ENCODE measurements at places on chromosomes 1 and 21.
A peak's percentile ranks its signal among the peaks of the same experiment; 100 is the strongest.

DNA sequence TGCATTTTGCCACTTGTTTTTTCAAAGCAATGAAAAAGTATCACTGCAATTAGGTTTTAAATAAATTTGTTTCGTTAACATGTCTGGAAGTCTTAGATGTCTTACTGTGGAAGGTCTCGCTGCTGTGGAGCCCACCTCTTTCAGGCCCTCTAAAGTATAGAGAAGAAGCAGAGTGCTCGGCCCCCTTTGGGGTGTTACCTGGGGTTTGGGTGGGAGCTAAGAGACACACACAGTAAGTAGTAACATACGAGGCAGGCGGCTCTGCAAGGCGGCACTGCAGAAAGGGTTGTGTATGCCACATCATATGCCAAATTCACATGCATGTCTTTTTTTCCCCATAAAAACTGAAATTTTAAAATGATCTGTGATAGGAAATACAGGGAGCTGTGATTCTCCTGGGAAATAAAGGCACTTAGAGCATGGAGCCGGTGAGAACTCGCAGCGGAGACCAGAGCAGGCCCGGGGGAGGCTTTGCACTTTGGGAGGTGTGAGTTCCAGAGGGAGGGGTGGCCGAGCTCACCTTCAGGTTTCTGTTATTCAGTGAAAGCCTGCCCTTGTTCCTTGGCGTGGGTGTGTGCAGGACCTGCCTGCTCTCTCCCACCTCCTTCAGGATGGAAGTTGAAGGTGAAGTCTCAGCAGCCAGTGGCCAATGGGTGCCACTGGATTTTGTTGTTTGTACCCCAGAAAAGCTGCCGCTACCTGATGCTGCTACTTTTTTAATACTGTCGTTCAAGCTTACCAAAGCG is 35.7 kb upstream of the PWP2 start:
- no peak for DNase-seq

DNA sequence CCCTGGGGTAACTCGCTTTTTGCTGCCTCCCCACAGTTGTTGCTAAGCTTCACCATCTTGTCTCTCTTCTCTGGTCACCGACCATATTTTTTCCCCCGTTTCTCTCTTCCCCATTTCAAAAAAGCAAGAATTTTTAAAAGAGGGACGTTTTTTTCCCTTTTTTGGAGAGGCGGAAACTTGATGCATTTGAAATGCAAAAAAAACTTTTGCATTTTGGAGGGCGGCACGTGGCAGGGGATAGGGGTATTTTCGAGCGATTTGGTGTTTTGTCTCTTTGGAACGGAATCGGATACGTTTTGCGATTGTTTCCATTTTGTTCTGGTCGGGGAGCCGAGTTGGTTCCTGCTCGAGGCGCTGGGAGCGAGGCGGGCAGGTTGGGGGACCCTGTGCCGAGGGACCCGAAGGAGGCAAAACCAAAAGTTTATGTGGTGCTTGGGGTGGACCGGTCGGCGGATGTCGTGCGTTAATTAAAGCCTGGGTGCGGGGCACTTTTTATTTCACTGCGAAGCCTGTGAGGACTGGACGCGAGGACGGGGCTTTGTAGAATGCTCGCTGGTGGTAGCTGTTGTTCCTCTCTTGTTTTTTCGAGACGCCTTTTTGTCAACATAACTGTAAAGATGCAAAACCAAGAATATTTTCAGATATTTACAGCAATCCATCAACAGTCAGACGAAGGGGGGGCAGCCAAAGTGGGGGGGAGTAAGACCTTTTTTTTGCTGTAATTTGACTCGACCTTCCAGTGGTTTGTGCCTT is 884 bp downstream of the H3-3A start:
- DNase-seq = peak; percentile 25

DNA sequence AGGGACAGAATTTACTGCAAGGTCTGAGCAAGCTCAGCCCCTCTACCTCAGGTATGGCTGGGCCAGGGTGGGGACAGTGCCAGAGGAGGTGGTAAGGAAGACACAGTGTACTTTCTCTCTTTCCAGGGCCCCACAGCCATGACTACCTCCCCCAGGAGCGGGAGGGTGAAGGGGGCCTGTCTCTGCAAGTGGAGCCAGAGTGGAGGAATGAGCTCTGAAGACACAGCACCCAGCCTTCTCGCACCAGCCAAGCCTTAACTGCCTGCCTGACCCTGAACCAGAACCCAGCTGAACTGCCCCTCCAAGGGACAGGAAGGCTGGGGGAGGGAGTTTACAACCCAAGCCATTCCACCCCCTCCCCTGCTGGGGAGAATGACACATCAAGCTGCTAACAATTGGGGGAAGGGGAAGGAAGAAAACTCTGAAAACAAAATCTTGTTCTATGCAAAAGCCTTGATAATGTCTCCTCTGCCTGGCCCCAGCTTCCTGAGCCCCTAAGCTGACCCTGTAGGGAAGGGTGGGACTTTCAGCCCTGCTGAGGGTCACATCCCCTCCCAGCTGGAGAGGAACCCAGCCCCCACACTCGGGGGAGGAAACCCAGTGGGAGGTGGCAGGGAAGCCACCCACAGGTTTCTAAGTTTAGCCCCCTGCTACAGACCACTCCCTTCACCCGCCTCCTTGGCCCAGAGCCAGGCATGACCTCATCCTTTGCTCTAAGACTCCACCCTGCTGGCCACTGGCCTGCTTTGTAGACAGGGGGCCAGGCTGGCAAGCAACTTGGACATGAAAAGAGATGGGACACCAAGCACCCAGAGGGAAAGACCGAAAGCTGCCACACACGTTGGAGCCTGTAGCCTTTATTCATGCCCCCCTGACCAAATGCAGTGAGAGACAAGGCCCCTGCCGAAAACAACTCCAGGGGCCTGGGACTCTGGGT is 6.4 kb downstream of the RHOC start:
- DNase-seq = peak; percentile 95

DNA sequence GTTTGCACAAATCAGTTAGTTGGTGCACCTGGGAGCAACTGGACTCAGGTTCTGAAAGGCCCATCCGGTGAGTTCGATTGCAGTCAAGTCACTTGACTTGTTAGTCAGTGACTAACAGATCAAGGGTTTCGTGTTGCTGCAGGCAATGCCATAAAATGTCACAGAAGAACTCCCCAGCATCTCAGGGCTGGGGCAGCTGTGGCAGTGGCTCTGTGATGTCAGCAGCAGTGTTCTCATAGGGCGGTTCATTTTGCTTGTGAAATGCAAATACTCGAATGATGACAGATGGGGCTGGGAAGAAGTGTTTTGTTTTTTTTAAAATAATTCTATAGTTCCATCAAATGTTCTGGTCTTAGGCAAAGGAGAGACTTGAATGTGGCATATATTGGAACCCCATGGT is 287.8 kb downstream of the LMX1A start:
- no peak for DNase-seq

DNA sequence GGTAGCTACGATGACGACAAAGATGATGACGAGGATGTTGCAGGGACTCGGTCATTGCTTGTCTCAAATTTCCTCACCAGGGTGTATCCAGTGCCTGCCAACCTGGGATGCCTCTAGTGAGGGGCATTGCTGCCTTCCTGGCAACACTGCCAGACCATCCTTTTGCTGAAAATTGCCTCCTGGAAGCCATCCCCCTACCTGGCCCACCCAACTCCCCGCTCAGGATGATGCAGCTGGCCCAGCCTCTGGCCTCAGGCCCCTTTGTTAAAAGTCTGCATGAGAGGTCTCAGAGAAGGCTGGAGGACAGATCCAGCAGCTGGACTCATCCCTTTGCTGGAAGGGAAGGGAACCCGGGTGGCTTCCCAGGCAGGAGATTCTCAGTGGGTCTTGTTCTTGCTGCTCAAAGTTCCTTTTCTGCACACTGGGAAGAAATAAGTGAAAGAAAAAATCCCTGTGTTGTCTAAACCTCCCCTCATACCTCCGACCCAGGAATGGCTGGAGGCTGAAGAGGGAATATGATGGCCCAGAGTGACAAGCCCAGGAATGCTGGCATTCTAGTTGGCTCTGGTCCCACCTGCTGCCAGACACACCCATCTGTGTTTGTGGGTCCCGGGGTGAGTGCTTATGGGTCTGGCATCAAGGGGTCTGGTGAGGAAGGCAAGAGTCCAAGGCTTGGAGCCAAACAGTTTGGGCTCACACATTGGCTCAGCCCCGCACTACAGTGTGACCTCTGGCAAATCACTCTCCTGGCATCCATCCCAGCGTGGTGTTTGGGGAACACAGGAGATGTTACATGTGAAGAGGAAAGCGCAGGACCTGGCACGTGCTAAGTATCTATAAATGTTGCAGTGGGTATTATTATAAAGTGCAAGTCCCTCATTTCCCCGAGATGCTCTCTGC is 6.7 kb upstream of the FNDC5 start:
- no peak for DNase-seq

DNA sequence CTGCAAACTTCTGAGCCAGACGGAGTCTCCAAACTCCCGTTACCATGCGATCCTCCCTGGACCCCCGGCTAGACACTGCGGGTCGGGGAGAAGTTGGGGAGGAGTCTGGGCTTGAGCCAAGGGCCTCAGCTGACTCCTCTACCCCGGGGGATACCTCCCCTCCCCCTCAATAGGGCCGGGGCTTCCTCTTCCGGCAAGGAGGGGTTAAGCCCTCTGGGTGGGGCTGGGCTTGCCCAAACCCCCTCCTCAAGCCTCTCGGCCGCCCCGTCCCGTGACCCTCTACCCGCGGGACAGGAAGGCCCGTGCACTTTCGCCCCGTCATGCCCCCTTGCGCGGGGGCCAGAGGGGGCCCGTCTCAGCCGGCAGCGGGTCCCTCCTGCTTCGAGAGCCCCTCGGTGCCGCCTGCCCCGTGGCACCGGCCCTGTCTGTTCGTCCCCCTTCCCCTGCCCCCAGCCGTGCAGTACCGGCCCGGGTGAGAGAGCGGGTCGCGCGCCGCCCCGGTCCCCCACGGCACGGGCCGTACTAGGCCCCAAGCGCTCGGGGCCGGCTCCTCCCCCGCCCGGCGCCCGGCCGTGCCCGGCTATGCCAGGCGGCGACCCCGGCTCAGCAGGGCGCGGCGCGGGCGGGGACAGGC is 652 bp downstream of the ARL8A start:
- no peak for DNase-seq

DNA sequence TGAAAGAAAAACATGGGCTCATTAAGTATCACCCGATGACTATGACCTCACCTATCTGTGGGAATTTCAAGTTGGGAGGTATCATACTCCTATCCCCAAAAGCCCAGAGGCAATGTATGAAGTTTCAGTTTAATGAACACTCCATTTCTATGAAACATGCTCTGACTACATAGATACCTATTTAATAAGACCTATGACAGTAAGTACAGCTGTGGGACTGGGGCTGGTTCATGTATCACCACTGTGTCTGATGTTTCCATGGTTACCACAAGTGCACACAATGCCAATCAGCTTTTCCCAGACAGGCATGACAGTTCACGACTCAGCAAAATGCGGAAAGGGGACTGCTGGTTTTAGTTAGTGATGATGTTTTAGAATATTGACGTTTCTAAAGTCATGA is 167.7 kb downstream of the SIPA1L2 start:
- DNase-seq = peak; percentile 31

DNA sequence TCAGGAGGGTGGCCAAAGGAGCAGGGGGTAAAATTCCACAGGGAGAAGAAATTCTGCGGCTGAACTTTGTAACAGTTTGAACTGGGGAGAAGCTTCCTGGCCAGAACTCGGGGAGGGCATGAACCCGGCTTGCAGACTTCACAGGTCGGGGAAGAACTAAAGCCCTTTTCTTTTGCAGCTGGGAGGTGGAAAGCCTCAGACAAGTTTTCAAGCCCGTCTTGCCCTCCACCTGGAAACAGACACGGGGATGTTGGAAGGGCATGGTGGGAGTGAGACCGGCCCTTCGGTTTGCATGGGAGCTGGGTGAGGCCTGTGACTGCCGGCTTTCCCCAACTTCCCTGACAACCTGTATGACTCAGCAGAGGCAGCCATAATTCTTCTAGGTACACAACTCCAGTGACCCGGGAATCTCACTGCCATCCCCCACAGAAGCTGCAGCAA is 11.3 kb downstream of the THEM4 start:
- no peak for DNase-seq

- peak; percentile 61 for DNase-seq
Measured at GRCh38 chr1:119702384-119702783, 9.3 kb upstream of the PHGDH start.

- peak; percentile 57 for DNase-seq
Measured at GRCh38 chr1:11858968-11859871, 475 bp upstream of the NPPB start.

DNA sequence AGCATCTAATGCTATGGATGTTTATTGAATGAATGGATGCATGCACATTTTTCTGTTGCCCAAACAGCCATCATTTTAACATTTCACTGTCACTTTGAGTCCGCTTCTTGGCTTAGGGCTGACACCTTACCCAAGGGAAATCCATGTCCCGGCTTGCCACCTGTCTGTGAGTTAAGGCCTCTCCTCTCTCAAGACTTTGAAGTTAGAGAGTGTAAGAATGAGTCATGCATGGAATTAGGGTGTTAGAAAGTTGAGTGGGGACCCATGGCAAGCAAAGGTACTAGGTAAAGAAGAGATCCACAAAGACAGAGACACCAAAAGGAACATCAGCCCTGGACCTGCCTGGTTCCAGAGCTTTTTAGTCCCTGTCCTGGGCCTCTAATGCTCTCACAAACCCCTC is 35.1 kb downstream of the ATP1A1 start:
- no peak for DNase-seq

DNA sequence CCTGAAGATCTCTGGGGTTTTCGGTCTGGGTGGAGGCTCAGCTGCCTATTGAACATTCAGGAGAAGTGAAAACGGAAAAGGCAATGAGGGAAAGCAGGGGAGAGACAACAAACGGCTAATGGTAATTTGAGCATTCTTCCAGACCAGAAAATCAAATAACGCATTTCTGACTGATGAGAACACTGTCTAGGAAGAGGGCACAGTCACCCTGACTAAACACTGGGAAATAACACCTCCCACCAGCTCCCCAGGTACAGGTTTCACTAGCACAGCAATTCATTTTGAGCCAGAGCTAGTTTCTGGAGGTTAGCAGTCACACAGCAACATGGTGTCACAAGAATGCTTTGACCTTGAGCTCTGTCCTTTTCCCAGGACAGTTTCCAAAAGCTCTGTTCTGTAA is 21.1 kb downstream of the NCF2 start:
- peak; percentile 31 for DNase-seq

DNA sequence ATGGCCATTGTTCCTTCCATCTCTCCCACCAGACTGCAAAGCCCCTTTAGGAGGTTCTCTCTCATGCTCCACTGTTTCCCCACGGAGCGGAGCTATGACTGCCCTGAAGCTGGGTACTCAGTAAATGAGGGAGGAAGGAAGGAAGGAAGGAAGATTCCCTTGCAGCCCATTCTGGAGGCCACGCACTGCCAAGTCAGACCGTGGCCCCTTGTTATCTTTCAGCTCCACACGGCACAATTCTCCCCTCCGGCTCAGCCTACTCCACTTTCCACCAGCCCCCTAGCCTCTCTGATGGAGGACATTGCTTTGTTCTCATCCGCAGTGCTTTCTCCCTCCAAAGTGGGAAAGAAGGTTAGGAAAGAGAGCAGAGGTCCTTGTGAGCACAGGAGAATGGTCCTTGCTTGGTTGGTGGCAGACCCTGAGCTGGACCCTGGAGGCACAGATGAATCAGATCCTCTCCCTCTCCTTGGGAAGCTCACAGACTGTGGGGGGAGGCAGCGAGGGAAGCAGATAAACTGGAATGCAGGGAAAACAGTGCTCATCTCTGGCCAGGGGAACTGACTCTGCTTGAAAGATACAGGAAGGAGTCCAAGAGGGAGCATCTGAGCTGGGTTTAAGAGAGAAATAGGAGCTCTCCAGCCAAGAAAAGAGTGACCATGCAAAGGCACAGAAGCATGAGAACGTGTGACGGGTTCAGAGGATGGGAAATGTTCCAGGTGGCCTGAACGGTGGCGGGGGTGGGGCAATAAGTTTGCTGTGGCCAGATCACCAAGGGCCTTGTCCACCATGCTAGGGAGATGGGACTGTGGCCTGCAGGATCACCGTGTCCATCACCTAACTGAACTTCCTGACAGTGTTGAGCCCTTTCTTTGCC is 52.6 kb downstream of the GLIS1 start:
- DNase-seq = peak; percentile 45

GRCh38 chr21:32278103-32278502 is 746 bp downstream of the MIS18A start:
- no peak for DNase-seq

Measured in brain microvascular endothelial cell (primary cell).